HuH-7 (cell line): ENCODE measurements at places on chromosomes 6 and 20.

GRCh38 chr6:72968704-72969103, 256.6 kb downstream of the KHDC1L start:
- no peak for DNase-seq

DNA sequence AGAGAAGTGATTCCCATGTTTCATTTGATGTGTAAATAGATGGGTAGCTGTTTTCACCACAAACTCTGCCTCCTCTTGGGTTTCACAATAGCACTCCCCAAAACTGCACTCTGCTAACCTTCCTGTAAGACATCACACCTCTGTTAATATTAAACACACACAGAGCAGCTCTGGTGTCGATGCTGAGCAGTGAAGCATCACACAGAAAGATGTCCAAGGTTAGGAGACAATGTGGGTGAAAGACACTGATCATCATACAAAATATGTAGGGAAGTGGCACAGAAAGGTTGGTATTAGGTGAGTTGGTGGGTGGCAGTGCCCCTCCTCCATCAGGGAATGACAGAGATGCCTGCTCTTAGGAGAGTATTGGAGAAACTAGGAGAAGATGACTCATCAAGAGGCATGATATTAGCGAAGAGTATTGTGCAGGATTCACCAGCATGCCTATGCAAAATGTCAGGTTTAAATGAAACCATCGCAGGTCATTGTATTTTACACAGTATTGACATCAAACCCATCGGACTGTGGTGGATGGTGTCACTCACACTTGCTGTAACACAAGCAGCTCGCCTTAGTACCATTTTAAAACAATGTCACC, 199.7 kb downstream of the TBXT start:
- DNase-seq: no peak

DNA sequence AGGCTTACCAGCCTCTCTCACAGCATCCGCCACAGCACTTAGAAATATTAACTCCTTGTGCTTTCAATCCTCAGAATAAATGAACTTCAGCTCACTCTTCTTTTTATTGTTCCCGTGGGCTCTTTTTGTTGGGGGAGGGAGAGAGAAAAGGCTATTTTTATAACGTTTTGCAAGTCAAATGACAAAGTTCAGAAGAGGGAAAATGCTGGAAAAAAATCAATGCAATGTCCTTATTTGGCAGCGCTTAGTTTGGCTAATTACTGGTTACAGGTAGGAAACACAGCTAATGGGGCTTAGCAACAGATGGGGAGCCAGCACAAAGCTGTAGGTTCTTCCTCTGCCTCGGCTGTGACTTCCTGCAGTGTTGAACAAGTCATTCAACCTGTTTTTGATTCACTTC, 1067.0 kb upstream of the MAP3K7 start:
- no peak for DNase-seq

DNA sequence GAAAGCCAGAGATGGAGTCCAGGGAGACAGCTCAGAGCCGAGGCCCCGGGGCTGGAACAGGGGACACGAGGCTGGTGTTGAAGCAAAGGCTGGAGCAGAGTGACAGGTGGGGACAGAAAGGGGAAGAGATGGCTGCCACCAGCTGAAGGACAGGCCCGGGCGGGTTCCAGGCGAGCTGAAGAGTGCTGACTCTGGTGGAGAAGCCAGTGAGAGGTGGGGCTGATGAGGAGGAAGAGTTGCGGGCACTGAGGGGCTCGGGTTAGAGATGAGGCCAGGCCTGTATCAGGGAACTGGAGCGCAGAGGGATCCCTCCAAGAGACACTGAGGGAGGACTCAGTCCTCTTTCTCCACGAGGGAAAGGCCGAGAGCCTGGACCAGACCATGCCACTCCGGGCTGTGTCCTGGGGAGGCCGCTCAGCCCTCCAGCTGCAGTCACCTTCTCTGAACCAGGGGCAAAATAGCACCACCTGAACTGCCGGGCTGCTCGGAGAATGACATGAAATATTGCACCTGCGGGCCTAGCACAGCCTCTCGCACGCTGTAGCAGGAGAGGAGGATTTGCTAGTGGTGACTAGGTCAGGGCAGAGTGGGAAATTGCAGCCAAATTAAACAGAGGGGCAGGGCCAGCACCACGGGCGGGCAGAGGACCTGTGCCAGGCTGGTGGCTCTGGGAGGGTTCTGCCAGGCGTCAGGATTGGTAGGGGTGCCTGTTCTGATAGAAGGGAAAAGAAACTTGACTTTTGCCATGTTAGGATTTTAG, 175.9 kb downstream of the ZDHHC14 start:
- no peak for DNase-seq

GRCh38 chr6:131003488-131004386, 59.3 kb downstream of the EPB41L2 start:
- no peak for DNase-seq

DNA sequence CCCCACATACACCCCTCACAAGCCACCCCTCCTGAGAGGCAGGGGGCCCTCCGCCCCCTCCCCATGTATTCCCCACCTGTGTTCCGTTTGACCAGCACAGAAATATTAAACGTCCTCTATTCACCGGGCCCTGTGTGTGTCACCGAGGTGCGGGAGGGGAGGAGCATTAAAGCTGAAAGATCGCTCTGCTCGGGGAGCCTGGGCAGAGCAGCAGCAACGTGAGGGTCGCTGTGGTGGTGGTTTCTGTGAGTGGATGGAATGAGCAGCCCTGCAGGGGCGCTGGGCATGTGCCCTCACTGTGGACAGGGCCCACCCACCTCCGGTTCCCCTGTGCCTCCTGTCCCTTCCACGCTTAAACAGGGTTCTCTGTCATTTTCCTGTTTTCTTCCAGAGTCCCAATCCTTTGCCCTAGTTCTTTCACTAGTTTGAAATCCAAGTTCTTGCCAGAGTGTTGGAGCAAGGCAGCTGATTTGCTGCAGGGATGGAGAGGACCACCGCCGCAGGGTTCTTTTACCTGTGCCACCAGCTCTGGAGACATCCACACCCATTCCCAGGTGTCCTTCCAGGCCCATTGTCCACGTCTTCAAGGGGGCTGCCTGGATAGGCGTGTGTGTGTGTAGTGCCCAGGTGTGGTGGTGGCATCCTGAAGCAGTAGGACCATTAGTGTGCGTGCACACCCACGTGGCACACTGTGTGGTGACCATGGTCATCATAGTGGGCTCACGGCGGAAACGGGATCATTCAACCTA, 37.6 kb upstream of the MDFI start:
- DNase-seq: no peak

- no peak for DNase-seq
These were observed 381.5 kb downstream of the TAF4 start for GRCh38 chr20:61684136-61684535.

- DNase-seq: no peak
These were observed at the start of gene GDAP1L1 for GRCh38 chr20:44247131-44247571. TSS of gene GDAP1L1 (plus strand) at chr20:44247308. CDS start at chr20:44247335, 27 bp downstream.

DNA sequence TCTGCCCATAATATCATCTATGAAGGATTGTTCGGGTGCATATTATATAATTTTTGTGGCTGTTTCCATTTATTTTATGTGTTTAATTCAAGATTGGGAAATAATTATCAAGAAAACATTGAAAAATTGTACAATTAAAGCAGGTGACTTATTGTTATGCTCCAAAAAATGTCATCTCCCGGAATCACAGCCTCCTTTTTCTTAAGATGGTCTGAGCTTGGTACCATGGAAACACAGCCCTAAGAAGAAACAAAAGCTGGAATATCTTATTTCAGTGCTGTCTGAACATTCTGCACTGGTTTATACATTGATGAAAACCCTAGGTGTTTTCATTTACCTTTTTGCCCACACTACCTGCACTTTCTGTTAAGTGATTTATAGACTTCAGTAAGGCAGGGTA, 367.2 kb downstream of the ARHGAP18 start:
- no peak for DNase-seq

- DNase-seq: no peak
These were observed 419.7 kb downstream of the CD109 start for GRCh38 chr6:74115674-74116073.

DNA sequence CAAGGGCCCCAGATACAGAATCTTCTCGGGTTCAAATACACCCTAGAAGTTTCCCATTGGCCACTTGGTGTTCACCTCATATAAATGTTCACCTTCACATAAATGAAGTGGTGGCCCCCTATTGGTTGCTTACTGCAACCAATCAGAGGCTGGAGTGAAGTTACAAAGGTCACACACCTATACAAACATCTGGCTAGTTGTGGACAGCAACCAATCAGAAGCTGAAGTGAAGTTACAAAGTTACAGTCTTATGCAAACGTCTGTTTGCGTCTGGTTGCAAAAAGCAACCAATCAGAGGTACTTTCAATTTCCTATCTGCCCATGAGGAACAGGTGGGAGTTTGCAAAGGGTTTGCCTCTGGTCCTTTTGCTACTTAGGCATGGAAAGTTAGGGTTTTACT, 206.5 kb upstream of the BMP2 start:
- DNase-seq: no peak

DNA sequence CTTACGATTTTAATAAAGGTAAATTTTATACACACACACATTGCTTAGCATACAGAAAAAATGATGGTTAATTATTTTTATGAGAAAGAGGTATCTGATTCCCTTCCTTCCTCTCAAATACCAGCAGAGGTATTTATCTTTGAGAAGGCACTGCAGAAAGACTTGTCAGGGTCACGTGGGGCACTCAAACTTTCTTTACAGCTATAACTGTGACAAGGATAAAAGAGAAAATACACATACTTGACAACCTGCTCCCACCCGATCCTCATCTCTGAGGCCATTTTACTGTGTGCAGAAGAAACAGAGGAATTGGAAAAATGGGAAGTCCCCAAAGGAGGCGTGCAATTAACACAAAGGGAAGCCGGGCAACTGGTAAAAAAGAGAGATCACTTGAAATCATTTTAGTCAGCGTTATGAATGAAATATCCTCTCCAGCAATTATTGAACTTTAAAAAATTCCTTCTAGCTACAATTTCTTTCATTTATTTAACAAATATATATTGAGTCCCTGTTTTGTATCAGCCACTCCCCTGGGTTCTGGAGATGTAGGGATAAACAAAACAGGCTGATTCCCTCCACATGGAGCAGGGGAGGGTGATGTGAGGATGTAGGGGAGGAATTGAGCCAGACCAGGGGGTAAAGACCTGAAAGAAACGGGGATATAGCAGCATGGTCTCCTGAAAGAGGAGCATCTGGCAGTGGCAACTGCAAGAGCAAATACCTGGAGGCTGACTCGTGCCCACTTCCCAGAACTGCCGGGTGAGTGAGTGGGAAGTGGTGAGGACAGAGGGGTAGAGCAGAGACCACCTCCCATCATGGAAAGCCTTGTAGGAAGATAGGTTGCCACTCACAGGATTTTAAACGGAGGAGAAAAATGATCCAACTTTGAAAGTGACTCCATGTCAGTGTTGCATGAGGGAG, 510.3 kb downstream of the KIF16B start:
- no peak for DNase-seq

DNA sequence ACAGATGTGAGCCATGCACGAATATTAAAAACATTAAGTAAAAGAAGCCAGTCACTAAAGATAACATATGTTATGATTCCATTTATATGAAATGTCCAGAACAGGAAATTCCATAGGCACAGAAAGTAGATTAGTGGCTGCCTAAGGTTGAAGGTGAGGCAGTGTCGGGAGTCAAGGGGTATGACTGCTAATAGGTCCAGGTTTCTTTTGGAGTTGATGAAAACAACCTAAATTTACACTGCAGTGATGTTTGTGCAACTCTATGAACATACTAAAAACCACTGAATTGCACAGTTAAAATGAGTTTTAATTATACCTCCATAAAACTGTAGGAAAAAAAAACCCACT, 14.4 kb downstream of the SRPK1 start:
- no peak for DNase-seq

DNA sequence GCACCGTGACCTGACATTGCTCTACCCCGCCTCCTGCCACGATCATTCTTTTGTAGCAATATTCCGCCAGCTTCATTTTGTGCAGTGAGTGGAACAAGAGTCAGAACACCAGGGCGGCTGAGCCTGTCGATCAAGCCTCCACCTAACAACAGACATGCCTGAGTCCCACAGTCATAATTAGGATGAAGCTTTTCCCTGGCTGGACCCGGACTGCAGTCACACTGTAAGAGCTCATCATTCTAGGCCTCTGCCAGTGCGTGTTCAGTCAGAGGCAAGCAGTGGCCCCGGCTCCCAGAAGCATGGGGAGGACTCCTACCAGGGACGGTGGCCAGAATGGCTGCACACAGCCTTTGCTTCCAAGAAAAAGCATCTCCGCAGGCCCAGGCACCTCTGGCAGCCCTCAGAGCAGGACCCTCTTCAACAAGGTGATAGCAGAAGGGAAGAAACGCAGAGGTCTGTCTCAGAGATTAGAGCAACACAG, 23.2 kb upstream of the UNC93A start:
- no peak for DNase-seq

DNA sequence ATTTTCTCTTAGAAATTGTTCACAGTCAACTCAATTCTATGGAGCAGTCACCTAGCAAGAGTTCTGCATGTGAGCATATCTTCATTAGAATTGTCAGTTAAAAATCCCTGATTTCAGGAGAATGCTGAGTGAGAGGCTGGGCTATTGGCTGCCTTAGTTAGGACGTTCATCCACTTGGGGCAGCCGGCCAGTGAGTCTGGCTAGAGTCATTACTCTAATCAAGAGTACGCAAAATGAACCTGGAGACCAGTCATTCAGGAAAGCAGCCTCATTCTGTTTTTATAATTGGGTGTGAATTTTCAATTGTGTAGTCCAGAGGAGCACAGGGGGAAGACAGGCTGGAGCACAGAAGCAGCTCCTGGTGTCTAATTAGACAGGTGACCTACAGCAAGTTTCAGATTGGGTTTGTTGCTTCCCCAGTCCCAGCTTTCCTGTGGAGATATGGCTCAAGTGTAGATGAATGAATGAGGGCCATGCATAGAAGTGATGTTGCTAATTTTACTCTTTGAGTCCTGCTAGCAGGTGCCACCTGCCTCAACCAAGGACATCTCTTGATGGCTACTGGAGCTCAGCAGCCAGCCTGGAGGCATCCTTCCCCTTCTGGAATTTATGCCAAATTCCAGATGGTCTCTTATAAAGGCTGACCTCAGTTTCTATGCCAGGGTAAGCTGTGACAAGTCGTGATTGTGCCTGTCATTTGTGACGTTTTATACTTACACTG, 265.7 kb downstream of the NKAIN2 start:
- no peak for DNase-seq

- DNase-seq: no peak
These were observed 40.0 kb downstream of the BICRAL start for GRCh38 chr6:42821846-42822245.

DNA sequence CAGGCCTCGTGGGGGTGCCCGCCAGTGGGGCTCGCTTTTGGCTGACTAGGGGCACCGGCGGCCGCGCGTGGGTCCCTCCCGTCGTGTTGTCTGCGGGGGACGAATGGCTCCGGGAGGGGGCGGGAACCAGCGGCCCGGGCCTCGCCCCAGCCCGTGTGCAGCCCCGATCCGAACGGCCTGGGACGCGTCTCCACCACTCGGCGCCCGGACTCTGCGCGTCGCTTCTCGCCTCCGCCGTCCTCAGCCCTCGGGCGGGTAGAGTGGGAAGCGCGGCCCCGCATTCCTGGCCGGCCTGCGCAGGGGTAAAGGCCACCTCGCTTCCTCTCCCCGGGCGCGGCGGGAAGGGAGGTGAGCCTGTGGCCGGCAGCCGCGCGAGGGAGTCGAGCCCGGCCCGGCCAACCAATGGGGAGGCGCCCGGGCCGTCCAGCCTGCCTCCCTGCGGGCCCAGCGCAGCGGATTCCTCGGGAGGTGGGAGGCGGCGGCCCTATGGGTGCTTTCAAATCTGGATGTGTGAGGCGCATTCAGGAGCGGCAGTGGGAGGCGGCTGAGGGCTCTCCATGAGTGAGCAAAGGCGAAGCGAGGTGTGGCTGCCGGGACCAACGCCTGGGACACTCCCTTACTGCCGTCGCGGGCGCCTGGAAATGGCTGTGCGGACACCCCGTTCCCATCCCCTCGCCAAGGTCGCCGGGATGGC, 1.1 kb upstream of the ZBTB46 start:
- DNase-seq: peak; percentile 86
